HS-5 (cell line): ENCODE measurements at places on chromosomes 3 and 15.

GRCh38 chr3:30340500-30340899 lies 265.9 kb upstream of the TGFBR2 start:
- DNase-seq, result no peak

DNA sequence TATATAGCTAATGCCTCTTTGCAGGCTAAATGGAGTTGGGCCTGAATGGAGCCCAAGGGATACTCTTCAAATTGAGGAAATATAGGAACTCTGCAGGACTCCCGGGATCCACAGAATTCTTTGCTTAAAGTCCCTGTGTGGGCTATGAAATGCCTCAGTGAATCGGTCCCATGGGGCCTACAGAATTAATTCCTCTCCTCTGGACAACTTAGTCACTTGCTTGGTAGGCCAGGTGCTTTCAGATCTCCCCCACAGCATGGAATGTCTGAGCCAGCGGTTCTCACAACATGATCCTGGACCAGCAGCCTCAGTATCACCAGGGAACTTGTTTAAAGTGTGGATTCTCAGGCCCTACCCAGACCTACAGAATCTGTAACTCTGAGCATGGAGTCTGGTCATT lies 15.1 kb upstream of the PRICKLE2 start:
- no peak for DNase-seq

DNA sequence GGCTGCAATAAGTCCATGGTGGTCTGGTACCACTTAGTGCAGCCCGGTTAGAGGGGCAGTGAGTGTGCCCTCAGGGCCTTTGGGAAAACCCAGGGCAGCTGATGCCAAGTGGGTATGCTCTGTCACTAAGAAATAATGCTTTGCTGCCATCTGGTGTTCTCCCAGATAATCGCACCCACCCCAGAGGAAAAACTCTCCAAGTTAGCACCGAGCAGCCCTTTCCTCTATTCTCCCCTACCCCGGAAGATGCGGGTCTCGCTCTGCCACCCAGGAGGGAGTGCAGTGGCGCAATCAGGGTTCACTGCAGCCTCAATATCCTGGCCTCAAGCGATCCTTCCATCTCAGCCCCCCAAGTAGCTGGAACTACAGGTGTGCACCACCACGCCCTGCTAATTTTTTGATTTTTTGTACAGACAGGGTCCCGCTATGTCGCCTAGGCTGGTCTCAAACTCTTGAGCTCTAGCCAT lies 21.3 kb upstream of the DAPK2 start:
- DNase-seq, result peak; percentile 38

DNA sequence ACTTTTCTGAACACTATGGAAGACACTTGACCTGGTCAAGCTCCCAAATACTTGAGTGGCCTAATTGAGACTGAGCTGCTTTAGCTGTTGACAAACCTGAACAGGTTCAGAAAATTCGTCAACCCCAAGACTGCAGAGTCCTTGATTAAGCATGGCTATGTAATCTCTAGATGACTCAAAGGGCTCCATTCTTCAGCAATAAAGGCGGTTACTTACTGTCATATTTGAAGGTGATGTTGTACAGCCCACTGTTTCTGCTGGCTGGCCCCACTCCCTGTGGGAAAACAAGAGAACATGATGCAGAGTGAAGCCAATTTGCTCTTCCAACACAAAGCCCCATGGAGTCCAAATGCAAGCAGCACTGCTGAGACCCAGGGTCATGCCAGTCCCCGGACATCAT lies 45.1 kb downstream of the IL17RD start:
- DNase-seq, result no peak

DNA sequence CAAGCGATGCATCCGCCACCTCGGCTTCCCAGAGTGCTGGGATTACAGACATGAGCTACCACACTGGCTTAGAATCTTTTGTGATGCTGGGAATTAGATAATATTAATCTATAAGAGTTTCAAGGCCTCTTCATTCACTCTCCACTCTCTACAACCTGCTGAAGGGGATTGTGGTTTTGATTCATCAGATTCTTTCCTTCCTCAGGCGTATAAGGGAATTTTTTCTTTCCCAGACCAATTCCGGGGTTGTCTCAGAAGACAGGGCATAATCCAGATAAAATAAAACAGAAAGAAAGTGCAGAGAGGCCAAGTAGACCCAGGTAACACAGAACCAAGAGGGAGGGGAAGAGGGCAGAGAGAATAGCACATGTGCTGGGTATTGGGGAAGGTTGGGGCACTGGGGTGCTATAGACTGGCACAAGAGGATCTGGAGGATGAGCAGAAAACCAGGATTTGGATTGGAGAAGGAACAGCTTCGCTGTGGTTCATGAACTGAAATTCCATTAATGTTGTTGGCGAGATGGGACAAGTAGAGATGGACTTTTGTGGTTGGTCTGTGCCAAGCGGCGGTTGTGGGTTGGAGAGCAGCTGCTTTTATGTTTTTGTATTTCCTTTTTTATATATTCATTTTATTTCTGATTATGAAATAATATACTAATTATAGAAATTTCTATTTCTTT lies 12.8 kb downstream of the ARL6IP5 start:
- DNase-seq, result no peak

GRCh38 chr15:89971592-89971997 lies 29.5 kb upstream of the ZNF710 start:
- DNase-seq, result no peak

- no peak for DNase-seq
Observed at GRCh38 chr15:48875241-48875960, 2.5 kb upstream of the EID1 start.

DNA sequence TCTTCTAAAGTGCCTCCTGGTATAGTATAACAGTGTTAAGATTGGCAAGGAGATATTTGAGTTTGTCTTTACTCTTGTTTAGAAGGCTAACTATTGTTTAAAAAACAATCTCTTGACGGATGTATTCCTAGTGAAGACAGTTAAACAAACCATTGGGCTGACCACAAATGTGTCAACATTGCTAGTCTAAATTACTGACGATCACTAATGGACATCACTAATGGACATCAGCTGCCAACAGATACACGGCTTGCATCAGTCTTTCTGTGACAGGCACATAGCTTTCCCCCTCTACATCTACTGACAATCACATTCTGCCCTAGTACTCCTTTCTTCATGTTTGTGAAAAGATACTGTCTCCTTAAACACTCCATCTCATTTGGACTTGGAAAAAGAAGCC lies 57.1 kb upstream of the ETV5 start:
- DNase-seq, result no peak

DNA sequence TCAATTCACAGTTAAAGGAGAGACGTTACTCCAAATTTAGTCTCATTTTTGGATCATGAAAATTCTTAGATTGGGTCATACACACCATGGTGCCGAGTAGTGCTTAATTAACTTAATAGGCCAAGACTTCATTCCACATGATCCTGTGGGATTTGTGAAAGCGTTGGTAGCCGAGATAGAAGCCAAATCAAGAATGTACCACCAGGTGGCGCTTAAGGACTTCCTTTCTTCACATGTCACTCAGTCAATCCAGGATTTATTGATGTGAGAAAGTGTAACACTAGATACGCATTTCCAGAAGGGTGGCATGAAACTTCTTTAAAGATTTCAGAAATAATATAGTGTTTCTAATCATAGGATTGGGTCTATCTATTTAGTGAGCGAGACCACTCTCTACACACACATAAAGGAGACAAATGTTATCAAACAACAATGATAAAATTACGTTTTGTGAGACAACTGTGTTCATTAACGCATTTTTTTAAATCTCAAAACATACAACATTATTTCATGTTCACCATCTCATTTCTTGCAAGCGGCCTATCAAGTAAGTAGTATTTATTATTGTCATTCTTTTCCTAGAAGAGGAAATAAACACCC lies 436.1 kb downstream of the CHL1 start:
- DNase-seq, result no peak

- peak; percentile 5 for DNase-seq
Observed at GRCh38 chr3:151709847-151710246, 23.9 kb upstream of the AADACL2 start.

- no peak for DNase-seq
Observed at GRCh38 chr3:71532639-71533395, 50.7 kb downstream of the FOXP1 start.

DNA sequence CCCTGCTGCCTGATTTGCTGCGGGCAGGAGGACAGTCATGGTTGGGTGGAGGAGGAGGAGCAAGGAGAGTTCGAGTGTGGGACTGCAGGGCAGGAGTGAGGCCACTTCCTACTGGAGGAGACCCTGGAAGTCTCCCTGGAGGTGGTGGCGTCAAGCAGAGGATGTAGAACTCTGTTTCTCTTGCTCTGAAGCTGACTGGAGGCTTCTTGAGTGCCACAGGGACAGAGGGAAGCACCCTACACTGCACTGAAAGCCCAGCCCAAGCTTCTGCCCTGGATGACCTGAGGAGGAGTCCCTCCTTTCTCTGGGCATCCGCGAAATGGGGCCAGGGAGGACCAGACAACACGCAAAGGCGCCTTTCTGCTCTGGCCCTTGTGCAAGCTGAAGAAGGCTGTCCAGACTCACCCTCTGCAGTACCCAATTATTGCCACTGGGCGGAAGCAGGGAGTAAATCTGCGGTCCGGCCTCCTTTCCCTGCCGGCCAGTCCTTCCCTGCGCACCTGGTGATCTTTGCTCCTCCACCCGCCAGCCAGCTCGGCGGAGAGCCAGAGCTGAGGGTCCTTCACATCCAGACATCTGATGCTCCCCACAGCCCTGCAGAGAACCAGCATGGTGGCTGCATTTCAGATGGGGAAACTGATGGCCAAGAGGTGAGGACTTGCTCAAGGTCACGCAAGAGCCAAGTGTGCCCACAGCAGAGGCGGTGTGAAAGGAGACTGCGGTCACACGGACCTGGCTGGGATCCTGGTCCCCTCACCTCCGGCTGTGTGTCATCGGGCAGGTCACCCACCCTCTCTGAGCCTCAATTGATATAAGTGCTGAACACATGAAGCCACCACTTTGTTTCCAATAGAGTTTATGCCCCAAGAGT lies 207.1 kb downstream of the TBC1D2B start:
- DNase-seq, result peak; percentile 22

DNA sequence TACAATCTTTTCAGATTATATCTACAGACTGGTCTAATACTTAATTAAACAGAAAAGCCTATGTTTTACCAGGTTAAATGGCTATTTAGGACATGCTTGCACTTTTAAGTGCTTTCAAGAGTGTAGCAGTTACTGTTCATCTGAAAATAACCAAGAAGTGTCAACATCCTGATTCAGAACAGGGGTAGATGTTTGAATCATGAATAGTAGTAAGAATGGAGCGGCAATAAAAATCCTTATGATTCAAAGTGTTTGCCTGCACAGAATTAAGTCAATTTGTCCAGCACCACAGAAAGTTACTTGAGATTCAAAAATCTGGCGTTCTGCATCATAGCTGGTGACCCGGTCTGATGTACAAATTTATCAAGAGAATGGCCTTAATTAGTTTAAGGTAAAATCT lies 48.3 kb downstream of the GREM1 start:
- DNase-seq, result no peak

DNA sequence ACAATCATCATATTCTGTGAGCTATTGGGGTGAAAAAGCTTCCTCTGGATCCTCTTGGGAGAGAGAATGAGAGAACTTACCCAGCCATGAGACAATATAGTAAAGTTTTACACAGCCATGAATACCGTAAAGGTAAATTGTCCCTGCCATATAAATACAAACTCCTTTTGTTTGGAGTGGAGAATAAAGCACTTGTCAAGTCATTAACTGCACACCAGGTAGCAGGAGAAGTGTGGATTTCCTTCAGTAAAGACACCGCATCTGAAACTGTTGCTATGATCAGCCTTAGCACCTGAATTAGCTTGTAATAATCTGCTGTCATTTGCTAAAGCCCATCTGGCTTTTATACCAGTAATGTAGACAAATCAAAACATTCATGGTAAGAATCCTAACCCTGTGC lies 336.6 kb upstream of the SLCO3A1 start:
- no peak for DNase-seq

- DNase-seq, result no peak
Observed at GRCh38 chr15:78508272-78508671, 895 bp downstream of the HYKK start.

- DNase-seq, result no peak
Observed at GRCh38 chr3:133292296-133292695, 107.6 kb upstream of the BFSP2 start.

GRCh38 chr3:157336252-157337009 lies 100.2 kb upstream of the PTX3 start:
- no peak for DNase-seq

GRCh38 chr15:79977431-79978054 lies 6.5 kb upstream of the BCL2A1 start:
- DNase-seq, result no peak

- DNase-seq, result no peak
Observed at GRCh38 chr3:11835028-11835639, 11.6 kb downstream of the TAMM41 start.

- peak; percentile 56 for DNase-seq
Observed at GRCh38 chr3:173977747-173978146, 580.2 kb downstream of the NLGN1 start.

DNA sequence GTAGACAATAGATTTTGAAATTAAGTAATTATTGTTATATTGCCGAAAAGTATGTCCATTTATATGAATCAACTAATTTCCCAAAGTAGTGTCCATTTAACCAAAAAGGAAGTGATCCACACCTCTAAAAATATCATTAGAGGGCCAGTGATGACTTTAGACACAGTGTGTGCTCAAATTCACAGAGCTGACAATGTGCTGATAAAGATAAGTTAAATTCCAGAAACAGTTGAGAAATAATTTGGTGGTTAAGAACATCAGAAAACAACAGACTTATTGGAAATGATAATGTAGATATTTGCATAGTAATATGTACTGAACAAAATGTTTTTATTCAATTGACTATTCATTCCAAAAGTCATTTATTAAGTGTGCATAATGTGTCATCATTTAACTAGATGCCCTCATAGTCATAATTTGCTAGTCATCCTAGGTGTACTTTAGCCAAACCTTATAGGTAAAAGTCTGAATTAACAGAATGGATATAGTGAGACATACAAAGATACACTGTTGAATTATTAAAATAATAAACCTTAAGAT lies 230.2 kb upstream of the ADAMTS9 start:
- DNase-seq, result no peak

DNA sequence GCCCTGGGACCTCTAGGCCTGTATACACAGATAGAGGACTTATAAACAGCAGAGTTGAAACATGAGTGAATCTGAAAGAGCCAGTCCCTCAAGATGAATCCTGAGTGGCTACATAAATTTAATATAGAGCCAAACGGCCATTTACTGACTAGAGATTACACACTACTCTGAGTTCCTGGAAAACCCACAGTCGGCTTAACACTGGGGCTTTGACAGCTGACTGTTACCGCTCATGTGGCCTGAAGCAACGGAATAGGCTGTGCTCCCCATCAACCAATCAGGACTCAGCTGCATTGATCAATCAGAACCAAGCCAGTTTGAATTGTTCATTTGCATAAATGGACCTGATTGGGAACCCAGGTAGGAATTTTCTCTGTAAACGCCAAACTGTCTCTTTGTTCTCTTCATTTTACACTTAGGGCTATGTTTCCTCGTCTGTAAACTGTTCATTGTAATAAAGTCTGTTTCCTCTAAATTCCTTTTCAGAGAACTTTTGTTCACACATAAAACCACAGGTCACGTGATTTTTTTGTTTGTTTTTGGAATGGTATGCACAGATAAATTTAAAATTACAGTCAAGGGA lies 40.5 kb downstream of the CCNL1 start:
- DNase-seq, result no peak
